ENCODE measurements at places on chromosomes 5 and 9.

DNA sequence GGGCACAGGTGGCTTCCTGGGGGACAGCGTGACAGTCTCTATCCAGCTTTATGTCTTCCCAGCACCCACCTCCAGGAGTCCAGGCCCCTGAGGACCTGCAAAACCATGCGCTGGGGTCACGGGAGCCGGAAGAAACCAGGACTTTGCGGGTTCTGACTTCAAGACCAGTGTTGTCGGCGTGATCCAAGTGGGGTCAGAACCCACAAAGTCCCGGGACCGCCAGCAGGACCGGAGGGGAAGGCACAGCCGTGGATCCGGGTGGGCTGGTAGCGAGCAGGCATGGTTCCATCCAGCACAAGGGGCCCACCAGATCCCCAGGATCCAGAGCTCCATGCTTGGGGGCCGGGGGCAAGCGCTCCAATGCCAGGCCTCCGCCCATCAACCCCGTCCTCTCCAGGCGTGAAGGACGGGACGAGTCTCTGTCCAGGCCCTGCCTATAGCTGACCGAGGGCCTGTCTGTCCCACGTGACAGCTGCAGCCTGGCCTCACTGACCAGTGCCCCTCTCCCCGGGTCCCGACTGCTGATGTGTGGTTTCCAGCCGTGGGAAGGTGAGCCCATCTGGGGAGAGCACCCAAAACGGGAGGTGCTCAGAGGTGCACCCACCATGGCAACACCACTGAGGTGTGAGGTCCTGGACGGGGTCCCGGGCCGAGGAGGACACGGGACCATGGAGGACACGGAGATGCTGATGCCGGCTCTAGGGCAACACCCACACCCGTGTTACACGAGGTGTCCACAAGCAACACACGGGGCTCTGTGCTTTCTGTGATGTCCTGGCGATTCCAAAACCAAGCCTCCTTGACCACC, 48.9 kb downstream of the SLC12A7 start:
- DNase-seq, result no peak

- DNase-seq, result peak; percentile 79
These were observed 1.8 kb downstream of the RALGDS start for GRCh38 chr9:133119103-133119845.

- DNase-seq, result no peak
These were observed 15.8 kb downstream of the DNAJA1 start for GRCh38 chr9:33040792-33041431.

DNA sequence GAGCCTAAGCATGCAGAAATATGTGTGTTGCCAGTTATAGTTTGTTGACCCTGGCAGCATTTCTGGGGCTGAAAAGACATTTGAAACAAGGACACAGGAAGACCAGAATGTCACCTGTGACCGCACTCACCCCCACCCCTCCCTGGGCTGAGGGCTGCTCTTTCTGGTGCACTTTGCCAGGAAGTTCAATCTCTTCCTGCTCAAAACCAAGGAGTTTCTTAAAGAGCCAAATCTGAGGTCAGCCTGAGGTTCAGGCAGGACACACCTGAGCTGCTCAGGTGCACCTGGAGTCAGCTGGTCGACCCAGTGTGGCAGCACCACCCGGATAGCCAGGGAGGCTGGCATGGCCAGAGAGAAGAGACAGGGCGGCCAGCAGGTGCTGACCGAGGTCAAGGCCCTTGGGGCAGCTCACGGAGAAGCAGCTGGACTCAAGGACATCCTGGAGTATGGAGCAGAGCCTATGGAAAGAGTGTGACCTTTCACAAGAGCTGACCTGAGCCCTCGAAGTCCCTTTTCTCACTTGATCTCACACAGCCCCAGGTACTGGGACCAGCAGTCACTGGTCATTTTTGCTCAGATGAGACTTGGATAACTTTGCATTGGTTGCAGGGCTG, 376.9 kb upstream of the IRX4 start:
- DNase-seq, result no peak

GRCh38 chr9:123812984-123813383, 116.9 kb downstream of the DENND1A start:
- no peak for DNase-seq

GRCh38 chr5:158942217-158942616, 157.5 kb downstream of the EBF1 start:
- no peak for DNase-seq

- no peak for DNase-seq
These were observed 1066.1 kb downstream of the NR2F1-AS1 start for GRCh38 chr5:92514896-92515295.

GRCh38 chr5:61768692-61769281, 436.7 kb downstream of the ZSWIM6 start:
- peak; percentile 75 for DNase-seq

DNA sequence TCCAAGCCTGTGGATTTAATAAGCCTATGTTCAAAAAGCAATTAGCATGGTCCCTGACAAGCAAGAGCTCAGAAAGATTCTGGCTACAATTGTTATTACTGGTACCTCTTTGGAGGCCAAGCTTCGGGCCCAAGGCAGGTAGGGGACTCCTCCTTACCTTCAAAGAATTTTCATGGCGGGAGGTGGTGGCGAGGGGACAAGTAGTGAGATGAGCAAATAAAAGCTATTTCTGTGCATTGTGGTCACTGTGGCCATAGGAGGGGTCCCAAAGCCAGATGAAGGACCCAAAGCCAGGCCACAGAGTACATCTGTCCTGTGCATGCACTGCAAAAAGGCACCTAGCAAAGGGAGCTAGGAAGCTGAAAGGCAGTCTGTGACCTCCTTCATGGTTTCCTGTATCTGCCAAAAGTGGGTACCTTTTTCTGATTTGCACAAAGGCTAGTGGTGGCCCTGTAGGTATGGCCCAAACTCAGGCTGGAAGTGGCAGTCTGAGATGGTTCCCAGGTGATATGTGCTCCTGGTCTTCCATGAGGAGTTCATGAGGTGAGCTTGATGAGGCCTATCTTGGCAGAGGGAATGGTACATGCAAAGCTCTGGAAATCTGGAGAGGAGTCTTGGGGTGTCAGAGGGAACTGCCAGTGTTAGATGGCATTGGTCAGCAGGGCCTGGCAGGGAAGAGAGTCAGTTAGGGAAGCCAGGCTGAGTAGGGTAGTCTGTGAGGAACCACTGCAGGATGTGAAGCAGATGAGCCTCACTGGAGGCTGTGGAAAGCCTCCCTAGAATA, 3.3 kb upstream of the CXXC5 start:
- DNase-seq, result no peak

DNA sequence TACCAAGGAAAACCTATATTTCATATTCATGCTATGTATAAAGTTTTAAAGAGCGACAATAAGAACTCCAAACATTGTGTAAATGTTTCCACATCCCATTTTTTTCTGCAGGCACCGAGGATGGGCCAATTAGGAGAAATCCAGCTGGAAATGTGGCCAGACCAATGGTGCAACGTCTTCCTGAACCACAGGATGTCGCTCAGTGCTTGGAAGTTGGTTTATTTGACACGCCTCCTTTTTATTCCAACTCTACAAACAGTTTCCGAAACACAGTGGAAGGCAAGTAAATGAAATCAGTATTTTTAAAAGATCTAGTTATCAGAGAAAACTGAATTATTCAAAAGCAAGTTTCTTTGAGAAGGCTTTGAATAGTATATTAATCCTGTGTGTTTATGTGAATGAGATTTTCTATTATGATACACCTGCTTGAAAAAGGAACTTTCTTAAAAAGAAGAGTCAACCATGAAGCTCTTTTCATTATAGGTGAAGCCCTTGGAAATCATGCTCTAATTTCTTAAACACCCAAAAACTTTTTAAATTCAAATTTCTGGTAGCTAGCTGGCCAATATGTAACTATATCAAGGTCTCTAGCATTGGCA, 9.1 kb downstream of the TYRP1 start:
- peak; percentile 90 for DNase-seq

GRCh38 chr5:177382423-177383029, 1.7 kb upstream of the SLC34A1 start:
- DNase-seq, result peak; percentile 79

Data from NCI-H69 (cell line).